ENCODE measurements at places on chromosomes 11 and 22. TPM values are rescaled to one million over a fixed set of nuclear protein-coding genes. Genes with fewer than 3 reads are reported as not detected.

Gene GGTLC3
- total RNA-seq = not detected

Gene CLMP
- total RNA-seq = 48.9 TPM

Gene DNAJB7
- not detected for total RNA-seq

Gene F2
- total RNA-seq = 1.1 TPM

Gene NXPE4
- total RNA-seq = not detected

Gene UCP3
- total RNA-seq = 0.17 TPM

Gene ANO1
- not detected for total RNA-seq

Gene SYT13
- total RNA-seq = 12.1 TPM

Gene KRTAP5-2
- not detected for total RNA-seq

- no peak for DNase-seq
Observed at GRCh38 chr11:44333271-44334218, 23.6 kb upstream of the ALX4 start.

GRCh38 chr11:72705442-72706365 is 31.5 kb upstream of the PDE2A start:
- DNase-seq = no peak

DNA sequence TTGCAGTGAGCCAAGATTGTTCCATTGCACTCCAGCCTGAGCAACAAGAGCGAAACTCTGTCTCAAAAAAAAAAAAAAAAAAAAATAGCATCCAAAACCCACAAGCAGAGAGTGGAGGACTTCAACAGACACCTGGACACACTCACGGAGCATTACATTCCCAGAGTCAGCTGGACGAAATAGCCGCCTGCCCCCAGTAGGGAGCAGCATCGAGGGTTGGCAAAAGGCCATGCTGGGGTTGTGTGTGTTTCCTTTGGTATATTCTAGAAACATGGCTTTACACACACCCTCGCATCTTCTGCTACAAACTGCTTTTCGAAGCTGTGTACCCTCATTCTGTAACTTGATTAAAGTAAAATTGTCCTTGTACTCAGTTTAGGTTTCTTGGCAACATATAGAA is 5.3 kb downstream of the ADA2 start:
- DNase-seq = peak; percentile 5

GRCh38 chr22:28232204-28232603 is 313.1 kb upstream of the PITPNB start:
- DNase-seq = no peak

GRCh38 chr11:96189351-96189750 is 153.6 kb downstream of the MAML2 start:
- DNase-seq = peak; percentile 70

DNA sequence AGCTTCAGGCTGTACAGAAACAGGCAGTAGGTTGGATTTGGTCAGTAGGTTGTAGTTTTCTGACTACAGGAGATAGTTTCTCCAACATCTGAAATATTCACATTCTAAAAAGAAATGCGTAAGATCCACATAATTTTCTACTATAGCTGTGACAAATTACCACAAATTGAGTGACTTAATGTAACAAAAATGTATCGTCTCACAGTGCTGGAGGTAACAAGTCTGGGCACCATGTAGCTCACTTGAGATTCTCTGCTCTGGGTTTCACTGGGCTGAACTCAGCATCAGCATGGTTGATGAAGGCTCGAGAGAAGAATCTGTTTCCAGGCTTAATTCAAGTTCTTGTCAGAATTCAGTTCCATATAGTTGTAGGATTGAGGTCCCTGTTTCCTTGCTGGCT is 350.9 kb upstream of the CCDC179 start:
- DNase-seq = no peak

DNA sequence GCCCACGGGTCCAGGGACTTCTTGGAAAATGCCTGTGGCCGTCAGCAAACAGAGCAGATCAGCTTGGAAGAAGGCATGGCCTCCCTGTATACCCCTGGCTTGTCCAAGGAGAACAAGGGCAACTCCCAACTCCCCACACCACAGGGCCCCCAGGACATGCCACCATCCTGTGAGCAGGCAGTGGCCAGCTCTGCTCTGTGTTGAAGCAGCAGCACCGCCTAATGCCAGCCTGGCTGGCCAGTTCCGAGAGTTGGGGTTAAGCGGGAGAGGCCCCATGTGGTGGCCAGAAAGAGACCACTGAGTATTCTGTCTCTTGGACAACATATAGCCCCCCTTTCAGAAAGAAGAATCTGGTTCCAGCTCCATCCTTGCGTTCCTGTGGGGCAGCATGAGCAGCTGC is 209.2 kb downstream of the CTTN start:
- no peak for DNase-seq

DNA sequence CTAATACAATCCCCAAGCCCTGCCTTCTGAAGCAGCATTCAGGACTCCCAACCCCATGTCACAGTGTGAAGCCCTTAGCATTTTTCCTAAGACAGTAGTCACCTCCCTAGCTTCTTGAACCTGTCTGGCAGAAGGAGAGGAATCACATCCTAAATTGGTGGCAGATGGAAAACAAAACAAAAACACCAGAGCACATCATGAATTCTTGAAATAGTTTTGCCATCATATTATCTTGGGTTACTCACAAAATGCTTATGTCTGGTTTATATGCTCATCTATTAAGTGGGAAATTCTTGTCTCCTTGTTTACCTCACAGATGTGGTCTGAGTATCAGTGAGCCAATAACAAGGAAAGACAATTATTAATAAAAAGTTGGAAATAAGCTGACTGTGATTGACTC is 15.3 kb downstream of the OR51M1 start:
- DNase-seq = no peak

- peak; percentile 44 for DNase-seq
Observed at GRCh38 chr11:84247926-84248325, 961.8 kb upstream of the CCDC90B start.

- no peak for DNase-seq
Observed at GRCh38 chr22:20656902-20657836, 116.7 kb upstream of the SERPIND1 start.

DNA sequence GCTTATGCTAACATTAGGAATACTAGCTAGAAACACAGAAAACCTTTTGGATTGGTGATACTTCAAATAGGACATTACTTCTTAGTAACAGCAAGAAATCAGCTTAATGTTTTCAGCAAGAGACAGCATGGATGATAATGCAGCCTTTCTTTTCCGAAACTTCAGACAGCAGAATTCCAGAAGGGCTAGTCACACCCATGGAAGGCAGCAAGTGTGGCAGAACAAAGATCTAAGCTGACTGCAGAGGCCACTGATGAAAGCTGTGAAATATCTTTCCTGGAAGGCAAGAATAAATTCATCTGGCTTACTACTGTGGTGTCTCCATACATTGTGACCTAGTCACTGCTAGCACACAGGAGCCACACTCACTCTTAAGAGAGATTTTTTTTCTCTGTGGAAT is 100.3 kb downstream of the CCDC83 start:
- no peak for DNase-seq
